Activated CD4-positive, alpha-beta T cell treated with anti-CD3 and anti-CD28 coated beads, Interleukin-2, amount 10 ng/mL, durations not matched to agents 7 days and 5 days (primary cell): ENCODE measurements at places on chromosomes 16 and 17. TPM values are rescaled to one million over a fixed set of nuclear protein-coding genes. Genes with fewer than 3 reads are reported as not detected.

DNA sequence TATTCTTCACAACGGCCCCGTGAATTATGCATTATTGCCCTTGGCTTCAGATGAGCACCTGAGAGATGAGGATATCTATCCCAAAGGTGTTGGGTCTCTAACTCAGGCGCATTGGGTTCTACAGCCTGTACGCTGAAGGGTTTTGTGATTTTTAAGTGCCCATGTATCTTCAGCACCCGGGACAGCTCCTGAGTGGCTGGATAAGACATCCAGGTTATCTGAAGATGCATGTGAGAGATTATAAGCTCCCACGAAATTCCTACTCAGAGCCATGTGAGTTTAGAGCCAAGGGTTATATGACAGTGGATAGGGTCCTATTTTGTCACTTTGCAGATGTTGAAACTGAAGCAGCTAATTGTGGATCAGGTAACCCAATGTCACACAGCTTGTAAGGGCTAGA, 612.3 kb upstream of the EEF2KMT start:
- DNase-seq, result peak; percentile 14

DNA sequence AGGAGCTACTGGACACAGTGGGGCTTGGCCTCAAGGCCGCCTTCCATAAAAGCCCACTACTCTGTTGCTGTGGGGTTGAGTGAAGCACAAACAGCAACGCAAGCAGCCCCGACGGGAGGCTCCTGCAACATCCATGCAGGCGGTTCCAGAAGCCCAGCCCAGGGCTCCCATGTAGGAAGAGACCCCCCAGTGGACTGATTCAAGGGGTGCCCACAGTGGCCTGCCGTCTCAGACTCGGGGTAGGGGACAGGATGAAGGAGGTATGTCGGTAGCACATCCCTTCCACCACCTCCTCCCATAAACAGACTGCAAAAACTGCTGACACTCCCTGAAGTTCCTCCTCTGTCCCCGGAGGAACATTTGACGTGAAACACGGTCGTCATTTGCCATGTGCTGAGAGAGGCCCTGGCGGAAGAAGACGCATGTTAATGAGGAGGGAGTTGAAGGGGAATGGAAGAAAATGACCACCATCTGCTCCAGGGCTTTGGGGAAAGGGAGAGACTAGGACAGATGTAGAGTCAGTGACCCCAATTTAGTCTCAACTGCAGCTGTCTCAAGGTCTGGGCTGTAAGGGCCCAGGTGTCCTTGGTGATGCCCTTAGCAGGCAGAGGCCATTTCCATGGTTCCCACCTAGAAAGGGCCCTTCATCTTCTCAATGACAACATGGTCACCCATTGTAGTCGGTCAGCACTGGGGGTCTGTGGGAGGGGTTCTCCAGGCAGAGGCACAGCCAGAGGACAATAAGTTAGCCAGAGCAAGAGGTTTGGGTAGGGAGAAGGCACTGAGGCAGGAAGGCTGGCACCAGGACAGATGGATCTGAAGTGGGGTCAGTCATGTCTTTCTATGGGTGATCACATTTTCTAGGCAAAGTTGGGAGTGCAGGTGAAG, 200.6 kb downstream of the CPPED1 start:
- no peak for DNase-seq

- no peak for DNase-seq
These were observed 1.7 kb downstream of the TBKBP1 start for GRCh38 chr17:47695429-47696376.

DNA sequence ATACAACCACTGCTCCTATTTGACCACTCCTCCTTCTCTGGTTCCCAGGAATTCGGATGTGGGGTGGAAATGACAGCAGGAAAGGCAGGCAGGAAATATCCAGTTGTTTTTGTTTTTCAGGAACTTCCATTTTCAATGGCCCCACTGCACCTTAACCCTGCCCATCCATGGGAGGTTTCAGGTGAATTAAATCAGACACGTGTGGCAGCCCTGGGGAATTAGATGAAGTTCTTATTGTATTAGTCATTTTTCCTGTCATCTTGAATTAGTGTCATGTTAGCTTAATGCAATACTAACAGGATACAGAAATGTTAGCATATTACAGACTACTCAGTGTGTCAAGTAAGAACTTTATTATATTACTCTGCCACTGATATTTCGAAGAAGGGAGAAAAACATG, 146.4 kb downstream of the CHD9NB start:
- no peak for DNase-seq

GRCh38 chr16:81469710-81470535, 25.3 kb downstream of the CMIP start:
- DNase-seq, result peak; percentile 60

DNA sequence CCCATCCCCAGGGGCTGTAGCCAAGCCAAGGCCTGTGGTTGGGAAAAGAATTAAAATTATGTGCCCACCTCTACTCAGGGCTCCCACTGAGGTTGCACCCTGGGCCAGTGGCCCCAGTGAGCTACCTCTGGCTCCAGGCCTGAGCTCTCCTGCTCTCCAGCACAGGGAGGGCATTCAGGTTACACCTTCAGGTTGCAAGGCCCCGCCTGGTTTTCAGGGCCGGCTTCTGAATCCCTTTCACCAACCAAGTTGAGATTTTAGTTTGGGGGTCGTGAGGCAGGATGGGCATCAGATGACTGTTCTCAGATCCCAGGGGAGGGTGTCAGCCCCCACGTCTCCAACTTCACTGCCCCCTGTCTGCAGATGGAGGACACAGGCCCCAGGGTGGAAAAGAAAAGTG, 8.0 kb upstream of the KATNB1 start:
- DNase-seq, result no peak

- no peak for DNase-seq
These were observed 24.3 kb downstream of the CDK12 start for GRCh38 chr17:39485555-39485954.

DNA sequence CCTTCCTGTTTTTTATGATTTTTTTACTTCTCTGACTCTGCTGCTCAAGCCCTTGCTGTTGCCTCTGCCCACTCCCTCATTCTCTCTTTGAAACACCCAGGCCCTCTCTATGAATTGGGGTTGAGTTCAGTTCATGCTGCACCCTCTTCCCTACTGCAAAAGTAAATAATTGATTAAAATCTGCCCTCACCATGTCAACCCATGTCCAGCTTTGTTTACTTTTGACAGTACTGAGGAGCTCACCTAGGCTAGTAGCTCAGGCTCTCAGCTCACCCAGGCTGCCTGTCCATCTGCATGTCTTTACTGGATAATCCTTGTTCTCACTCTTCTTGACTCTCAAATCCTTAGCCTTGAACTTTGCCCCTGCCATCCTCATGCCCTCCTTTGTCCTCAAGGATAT, 95.2 kb downstream of the SPACA3 start:
- DNase-seq, result no peak

DNA sequence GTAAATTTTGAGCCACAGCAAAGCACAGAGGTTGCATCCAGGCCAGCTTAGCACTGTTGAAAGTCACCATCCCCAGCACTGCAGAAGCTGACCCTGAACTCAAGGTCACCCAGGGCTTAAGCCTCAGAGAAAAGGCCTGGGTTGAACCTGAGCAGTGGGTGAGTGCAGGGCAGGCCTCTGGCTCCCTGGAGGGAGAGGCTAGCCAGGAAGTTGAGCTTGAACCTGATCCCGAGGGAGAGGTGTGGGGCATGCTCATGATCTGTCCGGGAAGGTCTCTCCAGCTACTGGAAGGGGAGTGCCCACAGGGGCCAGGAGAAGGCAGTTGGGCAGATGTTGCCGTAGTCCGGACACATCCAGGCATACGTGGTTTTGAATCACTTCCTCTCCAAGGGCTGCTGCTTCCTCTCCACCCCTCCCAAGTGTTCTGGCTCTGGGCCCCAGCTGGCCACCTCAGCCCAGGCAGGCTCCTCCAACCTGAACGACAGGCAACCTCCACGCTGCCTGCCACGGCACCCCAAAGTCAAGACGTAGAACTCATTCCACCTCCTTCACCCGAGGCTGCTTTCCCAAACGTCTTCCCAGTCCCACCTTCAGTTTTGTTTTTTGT, 18.4 kb downstream of the CARHSP1 start:
- no peak for DNase-seq

DNA sequence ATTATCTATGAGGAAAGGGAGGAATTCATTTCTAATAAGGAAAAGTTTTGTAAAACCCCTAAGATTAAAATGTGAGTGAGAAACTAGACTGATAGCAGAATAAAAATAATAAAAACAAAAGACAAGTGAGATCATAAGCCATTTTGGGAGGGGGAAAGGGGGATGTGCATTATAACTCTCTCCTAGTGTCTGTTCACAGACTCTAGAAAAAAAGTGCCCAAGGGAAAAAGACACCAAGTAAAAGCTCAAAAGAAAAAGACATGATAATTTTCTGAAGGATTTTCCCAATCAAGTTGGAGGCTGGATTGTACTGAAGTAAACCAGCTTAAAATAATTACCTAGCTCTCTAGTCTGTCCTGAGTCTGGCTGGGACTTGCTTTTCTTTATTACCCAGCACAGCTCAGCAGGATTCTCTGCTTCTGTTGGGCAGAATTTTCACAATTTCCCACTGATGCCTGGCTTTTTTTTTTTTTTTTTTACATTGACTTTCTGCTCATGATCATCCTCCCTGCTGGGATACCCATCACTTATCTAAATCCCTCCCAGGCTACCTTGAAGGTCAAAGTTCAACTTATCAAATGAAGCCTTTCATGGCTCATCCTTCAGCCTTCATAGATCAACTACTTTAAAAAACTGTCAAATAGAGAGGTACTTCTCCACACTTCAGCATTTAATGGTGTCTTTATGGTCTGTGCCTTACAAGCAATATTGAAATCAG, 124.2 kb upstream of the KCNJ16 start:
- no peak for DNase-seq

GRCh38 chr17:41972571-41973407, 6.2 kb downstream of the CNP start:
- no peak for DNase-seq

DNA sequence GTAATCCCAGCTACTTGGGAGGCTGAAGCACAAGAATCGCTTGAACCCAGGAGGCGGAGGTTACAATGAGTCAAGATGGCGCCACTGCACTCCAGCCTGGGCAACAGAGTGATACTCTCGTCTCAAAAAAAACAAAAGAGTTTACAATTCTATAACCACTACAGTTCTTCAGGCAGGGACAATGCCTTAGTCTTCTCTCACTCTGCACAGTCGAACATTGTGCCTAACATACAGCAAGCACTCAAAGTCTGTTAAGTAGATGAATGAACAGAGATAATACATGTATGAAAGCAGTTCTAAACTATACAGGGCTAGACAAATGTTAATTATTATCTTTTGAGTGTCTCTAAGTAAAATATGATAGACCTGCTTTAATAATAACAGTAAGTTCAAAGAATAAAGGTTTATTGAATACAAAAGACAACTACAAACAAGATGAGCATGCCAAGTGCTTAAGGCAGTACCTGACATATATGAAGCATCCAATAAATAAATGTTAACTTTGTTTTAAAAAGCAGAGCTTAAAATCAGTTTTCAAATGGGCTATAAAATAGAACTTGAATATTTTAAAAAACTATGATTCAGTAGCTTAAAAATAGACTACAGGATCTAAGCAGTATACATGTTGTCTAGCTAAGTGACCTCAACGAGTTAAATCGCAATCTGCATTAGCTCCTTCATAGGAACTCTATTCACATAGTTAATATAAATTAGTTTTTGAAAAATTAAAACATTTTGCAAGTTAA, 19.3 kb downstream of the INTS2 start:
- DNase-seq, result no peak

DNA sequence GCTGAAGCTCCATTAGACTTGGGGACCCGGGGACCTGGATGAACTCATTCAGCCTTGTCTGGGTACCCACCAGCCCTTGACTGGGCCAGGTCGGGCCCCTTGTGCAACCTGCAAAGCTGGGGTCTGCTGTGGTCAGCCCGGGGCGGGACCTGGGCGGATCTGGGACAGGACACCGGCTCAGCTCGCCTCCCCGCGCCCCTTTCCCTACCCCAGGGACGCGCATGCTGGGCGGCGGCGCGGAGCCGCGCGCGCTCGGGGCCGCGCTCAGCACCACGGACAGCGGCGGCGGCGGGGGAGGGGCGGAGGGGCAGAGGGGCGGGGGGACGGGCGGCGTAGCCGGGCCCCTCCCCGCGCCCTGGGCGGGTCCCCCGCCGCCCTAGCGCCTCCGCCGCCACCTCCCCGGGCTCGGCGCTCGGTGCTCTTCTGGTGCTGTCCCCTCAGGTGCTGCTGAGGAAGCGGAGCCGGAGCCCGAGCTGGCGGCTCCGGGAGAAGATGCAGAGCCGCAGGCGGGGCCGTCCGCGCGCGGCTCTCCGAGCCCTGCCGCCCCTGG, 7.4 kb downstream of the ACD start:
- no peak for DNase-seq

DNA sequence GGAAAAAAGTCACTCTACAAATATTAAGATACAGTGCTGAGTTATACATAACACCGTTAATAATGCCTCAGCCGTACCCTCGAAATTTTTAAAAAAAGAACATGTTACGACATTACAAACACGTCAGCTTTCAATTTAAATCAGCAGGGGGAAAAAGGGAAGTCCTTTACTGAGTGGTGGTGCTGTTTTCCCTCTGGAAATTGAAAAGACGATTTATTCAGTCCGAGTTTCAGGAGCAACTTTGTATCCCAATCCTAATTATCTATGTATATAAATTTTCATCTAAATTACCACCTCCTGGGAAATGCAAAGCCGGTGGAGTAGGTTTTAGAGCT, 1.3 kb downstream of the NETO2 start:
- DNase-seq, result no peak

DNA sequence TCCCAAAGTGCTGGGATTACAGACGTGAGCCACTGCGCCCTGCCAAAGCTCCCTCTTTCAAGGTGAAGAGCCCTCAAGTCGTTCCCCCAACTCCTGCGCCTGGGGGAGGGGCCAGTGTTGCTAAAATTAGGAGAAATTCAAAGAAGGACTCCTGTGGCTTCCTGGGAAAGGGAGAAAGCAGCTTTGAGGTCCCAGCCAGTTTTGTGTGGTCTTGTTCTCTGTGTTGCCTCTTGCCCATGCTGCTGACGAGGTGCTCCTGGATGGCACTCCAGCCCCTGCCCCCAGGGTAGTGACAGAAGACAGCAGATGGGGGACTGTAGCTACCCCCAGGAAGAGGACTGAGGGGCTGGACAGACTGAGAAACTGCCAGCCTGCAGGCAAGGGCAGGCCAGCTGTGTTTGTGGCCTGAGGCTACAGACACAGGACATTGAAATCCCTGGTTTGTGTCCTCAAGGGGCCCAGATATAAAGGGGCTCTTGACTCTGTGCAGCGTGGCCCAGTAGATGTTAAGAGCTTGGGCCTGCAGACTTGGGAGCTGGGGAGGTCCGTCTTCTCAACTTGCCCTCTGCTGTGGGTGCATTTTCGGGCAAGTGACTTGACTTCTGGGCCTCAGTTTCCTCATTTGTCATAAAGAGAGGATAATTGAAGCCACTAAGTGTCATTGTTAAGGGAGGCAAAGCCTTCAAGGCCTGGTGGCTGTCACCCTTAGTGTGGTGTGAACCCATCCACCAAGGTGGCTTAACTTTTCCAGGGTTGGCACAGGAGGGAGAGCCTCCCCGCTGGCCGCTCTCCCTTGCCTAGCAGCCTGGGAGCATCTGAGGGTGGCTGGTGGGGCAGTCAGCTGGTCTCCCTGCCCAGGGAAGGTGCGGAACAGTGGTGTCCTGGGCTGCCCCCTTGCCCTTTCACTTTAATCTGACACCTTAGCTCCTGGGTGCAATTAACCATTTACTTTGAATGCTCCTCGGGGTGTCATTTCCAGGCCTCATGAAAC, 4.1 kb downstream of the UBALD2 start:
- peak; percentile 22 for DNase-seq

Gene FAM171A2
- total RNA-seq, result not detected

Gene BIRC5
- 113 TPM for total RNA-seq

Gene MYH10
- 8.3 TPM for total RNA-seq

Gene CD300E
- not detected for total RNA-seq

Gene PYDC1
- total RNA-seq, result not detected

Gene USH1G
- not detected for total RNA-seq
